GM23248 (cell line): ENCODE measurements at places on chromosomes 4 and X. TPM values are rescaled to one million over a fixed set of nuclear protein-coding genes. Genes with fewer than 3 reads are reported as not detected.
A peak's percentile ranks its signal among the peaks of the same experiment; 100 is the strongest.

DNA sequence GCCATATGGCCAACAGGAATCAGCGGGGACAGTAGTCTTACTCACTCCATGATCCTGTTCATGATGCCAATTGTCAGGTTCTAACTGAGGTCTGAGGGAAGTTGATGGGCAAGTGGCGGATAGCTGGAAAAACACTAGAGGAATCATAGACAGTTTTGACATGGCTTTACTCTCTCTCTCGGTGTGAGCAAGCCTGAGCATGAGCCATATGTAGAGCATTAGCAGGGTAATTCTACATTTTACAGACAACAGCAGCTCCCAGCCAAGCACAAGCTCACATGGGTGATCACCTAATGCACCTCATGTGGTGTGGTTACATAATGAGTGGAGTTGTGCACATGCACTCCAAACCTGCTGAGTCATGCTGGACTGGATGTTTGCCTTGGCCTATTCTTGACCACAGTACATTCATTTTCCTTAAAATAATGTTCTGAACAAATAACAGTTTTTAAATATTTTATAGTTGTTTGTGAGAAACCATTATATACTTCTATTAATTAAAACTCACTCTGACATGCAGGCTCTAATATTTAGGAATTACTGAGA lies 429.2 kb downstream of the GPAT3 start:
- peak; percentile 59 for DNase-seq

GRCh38 chr4:177119021-177119471 lies 190.6 kb upstream of the NEIL3 start:
- peak; percentile 62 for DNase-seq

DNA sequence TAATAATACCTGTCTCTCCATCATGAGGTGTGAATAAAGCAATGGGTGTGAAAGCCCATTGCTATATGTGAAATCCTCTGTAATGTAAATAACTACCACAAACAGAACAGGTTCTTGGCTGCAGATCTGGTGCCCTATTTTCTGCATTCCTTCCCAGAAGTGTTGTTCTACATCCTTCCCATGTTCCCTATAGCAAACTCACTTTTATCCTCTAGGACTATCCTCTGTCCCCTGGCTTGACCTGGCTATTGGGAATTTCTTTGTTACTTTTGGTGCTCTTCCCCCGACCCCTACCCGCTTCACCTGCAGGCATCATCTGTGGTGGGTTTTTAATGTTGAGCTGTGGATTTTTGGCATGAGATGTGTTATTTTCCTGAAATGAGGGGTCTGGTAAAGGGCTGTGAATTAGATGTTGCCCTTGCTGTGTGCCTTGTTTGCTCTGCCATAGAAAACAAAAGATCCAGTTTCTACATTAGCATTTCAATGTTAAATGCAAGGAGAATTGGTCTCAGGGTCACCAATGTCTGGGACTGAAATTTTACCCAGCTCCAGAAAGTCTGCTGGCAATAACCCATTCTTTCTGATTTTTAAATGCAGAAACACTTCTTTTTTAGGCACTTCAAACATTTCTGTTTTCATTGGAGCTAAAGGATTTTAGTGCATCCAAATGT lies 13.6 kb upstream of the FREM3 start:
- no peak for DNase-seq

DNA sequence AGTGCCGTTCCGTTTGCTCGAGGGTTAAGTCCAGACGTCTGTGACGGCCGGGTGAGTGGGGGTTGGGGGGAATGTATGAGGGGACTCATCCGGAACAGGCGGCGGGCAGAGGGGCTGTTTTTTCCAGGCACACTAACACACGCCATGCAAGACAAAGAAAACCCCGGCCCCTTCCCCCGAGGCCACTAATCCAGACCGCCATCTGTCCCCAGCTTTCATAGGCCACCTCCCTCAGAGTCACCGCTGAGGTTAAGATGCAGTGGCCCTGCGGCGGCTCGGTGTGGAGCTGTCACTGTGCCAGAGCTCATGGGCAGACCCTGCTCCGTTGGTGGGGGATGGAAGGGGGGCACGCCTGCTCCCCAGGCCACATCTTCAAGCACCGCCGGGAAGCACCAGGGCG lies 34.1 kb downstream of the SORCS2 start:
- DNase-seq, result no peak

TRIM2 gene
- 26.4 and 32.4 TPM in 2 replicates for total RNA-seq
